ENCODE measurements at places on chromosomes 11 and 22.

- DNase-seq = no peak
These were observed 19.4 kb downstream of the CELSR1 start for GRCh38 chr22:46518038-46518437.

DNA sequence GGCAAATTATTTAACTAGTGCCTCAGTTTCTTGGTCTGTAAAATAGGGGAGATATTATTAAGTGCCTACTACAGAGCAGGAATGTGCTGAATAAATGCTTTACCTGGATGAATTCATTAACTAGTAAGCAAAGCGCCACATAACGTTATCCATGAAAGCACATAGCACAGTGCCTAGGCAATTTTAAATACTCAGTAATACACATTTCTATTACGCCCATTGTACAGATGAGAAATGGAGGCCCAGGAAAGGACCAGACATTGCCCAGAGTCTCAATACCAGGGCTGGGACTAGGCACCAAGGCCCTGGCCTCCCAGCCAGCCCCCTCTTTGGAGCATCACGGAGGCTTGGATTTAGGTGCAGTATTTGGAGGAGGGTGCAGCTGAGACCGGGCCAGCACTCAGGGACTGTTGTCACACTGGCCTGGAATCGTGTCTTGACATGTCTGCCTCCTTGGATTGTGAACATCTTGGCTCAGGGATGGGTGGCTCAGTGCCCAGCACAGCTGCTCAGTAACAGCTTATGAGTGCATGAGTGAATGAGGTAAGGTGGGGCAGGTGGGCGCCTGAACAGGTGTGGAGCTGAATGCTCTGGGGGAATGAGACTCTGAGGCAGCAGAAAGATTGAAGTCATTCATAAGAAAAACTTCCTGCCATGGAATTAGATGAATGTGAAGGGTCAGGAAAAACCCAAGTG, 42.1 kb upstream of the TPBGL start:
- no peak for DNase-seq

- no peak for DNase-seq
These were observed 205.5 kb downstream of the CTTN start for GRCh38 chr11:70603756-70604211.

DNA sequence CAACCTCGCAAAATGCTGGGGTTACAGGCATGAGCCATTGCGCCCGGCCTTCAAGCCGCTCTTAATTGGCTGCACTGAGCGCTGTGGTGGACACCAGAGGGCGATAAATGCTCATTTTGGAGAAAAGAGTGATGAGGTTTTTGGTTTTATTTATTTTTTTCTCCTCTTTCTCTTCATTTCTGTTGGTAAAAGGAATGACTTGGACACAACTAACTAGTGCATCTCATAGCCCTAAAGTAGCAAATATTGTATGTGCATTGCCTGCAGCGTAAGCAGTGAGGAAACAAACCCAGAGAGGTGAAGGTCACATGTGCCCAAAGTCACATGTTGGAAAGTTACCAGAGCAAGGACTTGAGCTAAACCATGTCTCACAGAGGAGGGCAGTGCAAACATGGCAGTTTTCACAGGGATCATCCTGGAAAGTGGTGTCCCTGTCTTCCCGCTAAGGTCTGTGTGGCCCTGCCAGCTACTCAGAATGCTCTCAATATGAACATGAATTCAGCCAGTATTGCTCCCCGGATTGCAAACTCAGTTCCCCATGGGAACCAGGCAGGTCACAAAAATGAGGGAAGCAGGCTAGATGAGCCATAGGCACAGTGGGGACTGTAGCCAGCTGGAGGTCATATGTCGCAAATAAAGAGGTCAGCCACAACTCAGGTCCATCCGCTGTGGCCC, 8.6 kb upstream of the CD82 start:
- DNase-seq = no peak

- no peak for DNase-seq
These were observed 232.0 kb downstream of the SOX6 start for GRCh38 chr11:16124390-16124789.

GRCh38 chr11:75635066-75635862, 33.6 kb downstream of the MAP6 start:
- no peak for DNase-seq

DNA sequence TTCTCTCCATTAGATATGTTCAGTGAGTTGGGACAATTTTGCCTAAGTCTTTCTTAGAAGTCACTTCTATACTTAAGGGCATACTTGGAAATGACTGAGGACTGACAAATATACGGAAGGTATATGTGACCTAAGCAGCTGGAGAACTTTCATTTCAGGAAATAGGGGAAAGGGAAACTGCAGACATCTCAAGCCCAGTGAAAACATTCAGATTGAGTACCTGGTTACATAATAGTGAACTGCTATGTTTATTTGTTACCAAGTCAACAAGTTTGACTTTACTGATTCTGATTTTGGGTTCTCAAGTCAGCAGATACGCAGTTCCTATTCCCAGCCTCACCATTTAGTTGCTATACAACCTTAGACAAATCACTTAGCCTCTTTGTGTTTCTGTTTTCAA, 1173.9 kb downstream of the LRRC4C start:
- DNase-seq = no peak

DNA sequence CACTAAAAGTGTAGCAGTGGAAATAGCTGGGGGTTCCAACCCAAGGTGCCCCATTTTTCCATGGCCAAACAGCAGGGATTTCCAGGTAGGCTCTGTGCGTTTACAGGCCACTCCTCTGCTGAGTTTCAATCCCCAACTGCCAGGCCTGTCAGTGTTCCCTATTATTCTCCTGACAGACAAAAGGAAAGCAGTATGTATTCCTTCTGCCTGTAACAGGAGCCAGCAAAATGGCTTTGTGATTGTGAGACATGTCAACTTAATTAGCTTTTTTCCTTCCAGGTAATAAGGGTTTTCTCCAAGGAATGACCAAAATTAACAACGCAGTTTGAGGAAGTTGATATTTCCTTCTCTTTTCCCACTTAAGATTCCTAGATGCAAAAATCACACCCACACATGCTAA, 277.1 kb upstream of the MPPED2 start:
- no peak for DNase-seq

- no peak for DNase-seq
These were observed 18.5 kb downstream of the SLC22A12 start for GRCh38 chr11:64609436-64610047.

GRCh38 chr11:22342211-22343031, 4.2 kb downstream of the SLC17A6 start:
- DNase-seq = no peak

DNA sequence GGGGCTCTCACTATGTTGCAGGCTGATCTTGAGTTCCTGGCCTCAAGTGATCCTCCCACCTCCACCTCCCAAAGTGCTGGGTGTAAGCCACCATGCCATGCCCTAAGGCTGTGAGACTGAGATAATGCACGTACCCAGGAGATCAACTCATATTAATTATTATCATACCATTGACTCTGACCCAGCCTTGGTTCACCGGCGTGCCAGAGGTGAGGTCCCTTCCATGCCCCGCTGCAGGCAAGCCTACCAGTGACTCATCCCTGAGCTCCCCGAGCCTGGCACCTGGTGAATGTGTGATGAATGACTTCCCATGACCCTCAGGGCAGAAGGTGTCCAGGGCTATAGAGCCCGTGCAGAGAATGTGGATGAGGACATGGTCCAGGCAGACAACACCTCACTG, 12.1 kb downstream of the GAL3ST1 start:
- no peak for DNase-seq

DNA sequence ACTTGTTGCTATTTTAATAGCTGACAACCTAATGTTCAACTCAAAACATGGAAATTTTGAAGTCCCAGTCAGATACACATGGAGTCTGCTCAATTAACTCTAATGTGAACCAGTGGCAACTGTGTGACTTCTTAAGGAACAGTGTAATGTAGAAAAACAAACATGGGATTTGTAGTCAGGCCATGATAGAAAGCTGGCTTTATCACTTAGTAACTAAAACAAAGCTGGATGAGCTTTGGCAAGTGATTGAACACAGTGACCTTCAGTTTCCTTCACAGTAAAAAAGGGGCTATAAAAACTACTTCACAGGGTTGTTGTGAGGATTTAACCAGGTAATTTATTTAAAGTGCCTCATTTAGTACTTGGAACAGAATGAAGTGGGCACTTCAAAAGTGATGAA, 62.6 kb downstream of the PRCP start:
- no peak for DNase-seq

All from stimulated activated CD8-positive, alpha-beta memory T cell treated with anti-CD3 and anti-CD28 coated beads, Interleukin-15, amount 100 ng/mL, for 24 hours (primary cell).